ENCODE measurements at places on chromosomes 12 and 14.

GRCh38 chr12:54525383-54525782 is 24.0 kb upstream of the PDE1B start:
- DNase-seq = no peak

GRCh38 chr12:51846271-51846691 is 2.2 kb downstream of the FIGNL2 start:
- no peak for DNase-seq

DNA sequence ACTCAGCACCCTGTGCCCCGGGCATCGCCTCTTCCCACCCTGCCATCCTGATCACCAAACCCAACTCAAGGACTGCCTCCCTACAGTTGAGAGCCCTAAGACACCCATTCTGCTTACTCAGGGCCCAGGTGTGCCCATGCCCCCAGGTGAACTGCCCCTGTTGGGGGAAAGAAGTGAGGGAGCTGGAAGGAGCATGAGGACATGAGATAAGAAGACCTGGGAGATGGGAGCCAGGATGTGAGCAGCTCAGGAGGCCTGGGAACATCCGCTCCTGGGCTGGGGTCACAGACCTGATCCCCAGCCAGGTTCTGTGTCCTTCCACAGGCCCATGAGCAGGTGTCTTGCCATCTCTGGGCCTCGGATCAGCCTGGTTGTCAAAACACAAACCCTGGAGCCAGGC is 6.6 kb downstream of the RAPGEF3 start:
- DNase-seq = no peak

GRCh38 chr12:132329036-132329719 is at the start of gene GALNT9:
Gene GALNT9, minus strand, starts transcription at chr12:132329589. Its CDS starts 386 bp downstream, at chr12:132329203.
- no peak for DNase-seq

- no peak for DNase-seq
These were observed 175.4 kb downstream of the SLC25A21 start for GRCh38 chr14:36996857-36997590.

GRCh38 chr14:95948558-95948981 is 71.9 kb downstream of the TUNAR start:
- no peak for DNase-seq

All from GM20000 (cell line).